Activated CD4-positive, alpha-beta memory T cell treated with anti-CD3 and anti-CD28 coated beads, Interleukin-2, amount 10 ng/mL, durations not matched to agents 7 days and 5 days (primary cell): ENCODE measurements at places on chromosomes 7 and 10. TPM values are rescaled to one million over a fixed set of nuclear protein-coding genes. Genes with fewer than 3 reads are reported as not detected.

ZNF438 gene
- total RNA-seq: 6.3 TPM

NCF1 gene
- 1.5 TPM for total RNA-seq

NPFFR1 gene
- not detected for total RNA-seq

BMPR1A gene
- 17.2 TPM for total RNA-seq

SSC4D gene
- total RNA-seq: 0.30 TPM

AZGP1 gene
- total RNA-seq: not detected
